ENCODE measurements at places on chromosomes 11 and 22. TPM values are rescaled to one million over a fixed set of nuclear protein-coding genes. Genes with fewer than 3 reads are reported as not detected.

Gene KCNJ4
- not detected for total RNA-seq

Gene RTN4R
- 13.0 TPM for total RNA-seq

Gene APOA5
- not detected for total RNA-seq

Gene HBG2
- total RNA-seq, result not detected

Gene OR5T2
- not detected for total RNA-seq

Gene PLAAT5
- total RNA-seq, result 0.16 TPM

Gene OR10D3
- not detected for total RNA-seq

Gene GRAMD1B
- 11.0 TPM for total RNA-seq

Gene LRRC74B
- total RNA-seq, result not detected

Gene FAM83F
- 0.16 TPM for total RNA-seq

Gene APBB1
- total RNA-seq, result 35.7 TPM

Gene KRTAP5-11
- not detected for total RNA-seq

Gene LRRC32
- total RNA-seq, result 2.4 TPM

Gene ZNF215
- 2.3 TPM for total RNA-seq

Gene SYT8
- total RNA-seq, result 2.0 TPM

Gene TREH
- total RNA-seq, result not detected

Gene TRPM5
- not detected for total RNA-seq

Gene MMP8
- total RNA-seq, result not detected

Gene HBB
- total RNA-seq, result not detected

Gene KDM4E
- total RNA-seq, result not detected

Gene TRIM34
- 2.0 TPM for total RNA-seq

Gene CCDC73
- total RNA-seq, result not detected

Gene GRK3
- total RNA-seq, result 0.76 TPM

Gene SPI1
- total RNA-seq, result not detected

Gene EFEMP2
- 161 TPM for total RNA-seq

Gene OR8D1
- not detected for total RNA-seq

Gene KRTAP5-2
- not detected for total RNA-seq

Gene NXPE2
- total RNA-seq, result not detected

Gene SLC1A2
- total RNA-seq, result not detected

Gene KIRREL3
- 2.2 TPM for total RNA-seq

Gene GRAP2
- total RNA-seq, result not detected

Measured in mesangial cell (primary cell).